HS-27A (cell line): ENCODE measurements at places on chromosomes 6 and 20.
A peak's percentile ranks its signal among the peaks of the same experiment; 100 is the strongest.

DNA sequence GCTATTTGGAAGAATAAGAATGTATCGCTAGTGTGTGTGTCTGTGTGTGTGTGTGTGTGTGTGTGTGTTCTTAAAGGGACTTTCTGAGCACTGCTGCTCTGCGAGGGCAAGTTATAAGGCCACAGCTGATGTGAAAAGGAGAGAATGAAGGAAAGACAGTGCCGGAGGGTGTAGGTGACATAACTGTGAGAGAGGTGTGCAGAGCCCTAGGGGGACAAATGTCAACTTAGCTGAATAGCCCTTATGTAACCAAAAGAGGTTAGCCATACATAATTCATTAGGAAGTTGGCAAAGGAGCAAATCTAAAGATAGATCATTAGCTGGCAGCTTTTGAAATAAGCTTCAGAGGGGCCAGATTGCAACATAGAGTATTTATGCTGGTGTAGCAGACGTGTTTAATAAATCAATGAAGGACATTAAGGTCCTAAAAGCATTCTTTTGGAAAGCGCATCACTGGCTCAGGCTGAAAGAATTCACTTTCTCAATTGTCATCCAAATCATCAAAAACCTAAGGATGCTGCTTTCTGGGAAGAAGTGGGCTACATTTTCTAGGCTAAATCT, 81.0 kb downstream of the NDUFAF5 start:
- no peak for DNase-seq

DNA sequence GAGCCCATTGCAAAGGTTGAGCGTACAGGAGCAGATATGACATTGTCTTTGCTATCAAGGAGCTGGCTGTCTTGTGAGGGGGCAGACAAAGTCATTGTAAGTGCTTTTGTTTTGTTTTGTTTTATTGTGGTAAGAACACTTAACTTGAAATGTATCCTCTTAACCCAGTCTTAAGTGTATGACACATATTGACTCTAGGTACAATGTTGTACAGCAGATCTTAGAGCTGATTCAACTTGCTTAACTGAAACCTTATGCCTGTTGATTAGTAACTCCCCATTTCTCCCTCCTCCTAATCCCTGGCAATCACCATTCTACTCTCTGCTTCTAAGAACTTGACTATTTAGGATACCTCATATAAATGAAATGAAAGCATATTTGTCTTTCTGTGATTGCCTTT, 429.0 kb downstream of the BMP2 start:
- DNase-seq = no peak

- DNase-seq = peak; percentile 40
Observed at GRCh38 chr6:84618046-84618752, 146.2 kb downstream of the TBX18 start.

GRCh38 chr6:1893470-1894130, 283.9 kb downstream of the FOXC1 start:
- no peak for DNase-seq

DNA sequence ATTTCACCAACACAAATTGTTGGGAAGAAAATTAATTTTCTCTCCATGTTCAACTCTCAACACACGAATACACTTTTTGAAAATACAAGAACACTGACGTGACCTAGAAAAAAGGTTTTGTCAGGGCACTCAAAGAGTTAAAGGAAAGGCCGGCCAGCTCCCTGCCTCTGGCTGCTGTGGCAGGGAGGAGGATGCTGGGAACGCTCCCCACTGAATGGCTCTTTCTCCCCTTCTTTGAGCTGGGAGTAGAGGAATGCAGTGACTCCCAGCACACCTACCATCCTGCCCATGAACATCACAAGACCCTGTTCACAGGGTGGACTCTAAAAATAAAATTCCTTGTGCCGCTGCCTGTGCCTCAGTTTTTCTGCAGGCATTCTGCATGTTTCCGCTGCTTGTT, 47.0 kb downstream of the MAP3K5 start:
- no peak for DNase-seq

GRCh38 chr6:9020001-9020400, 584.7 kb upstream of the SLC35B3 start:
- DNase-seq = no peak
